ENCODE measurements at places on chromosomes 13 and 19.
A peak's percentile ranks its signal among the peaks of the same experiment; 100 is the strongest.

DNA sequence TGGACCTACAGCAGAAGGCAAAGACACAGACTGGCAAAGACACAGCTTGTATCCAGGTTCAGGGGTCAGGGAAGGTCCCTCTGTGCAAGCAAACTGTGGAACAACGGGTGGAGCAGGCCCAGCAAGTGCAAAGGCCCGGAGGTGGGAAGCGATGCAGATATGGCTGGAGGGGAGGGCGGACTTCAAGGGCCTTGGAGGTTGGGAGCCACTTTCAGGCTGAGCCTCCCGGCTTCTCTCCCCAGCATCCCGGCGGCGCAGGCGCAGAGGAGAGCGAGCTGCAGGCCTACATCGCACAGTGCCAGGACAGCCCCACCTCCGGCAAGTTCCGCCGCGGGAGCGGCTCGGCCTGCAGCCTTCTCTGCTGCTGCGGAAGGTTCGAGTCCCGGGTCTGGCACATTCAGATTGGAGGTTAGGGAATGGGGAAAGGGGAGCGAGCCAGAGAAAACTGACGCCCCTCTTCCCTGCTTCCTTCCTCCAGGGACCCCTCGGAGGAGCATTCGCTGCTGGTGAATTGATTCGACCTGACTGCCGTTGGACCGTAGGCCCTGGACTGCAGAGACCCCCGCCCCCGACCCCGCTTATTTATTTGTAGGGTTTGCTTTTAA lies 2.1 kb upstream of the PNPLA6 start:
- no peak for DNase-seq

- no peak for DNase-seq
These were observed 20.7 kb downstream of the SH3GL1 start for GRCh38 chr19:4379383-4380253.

DNA sequence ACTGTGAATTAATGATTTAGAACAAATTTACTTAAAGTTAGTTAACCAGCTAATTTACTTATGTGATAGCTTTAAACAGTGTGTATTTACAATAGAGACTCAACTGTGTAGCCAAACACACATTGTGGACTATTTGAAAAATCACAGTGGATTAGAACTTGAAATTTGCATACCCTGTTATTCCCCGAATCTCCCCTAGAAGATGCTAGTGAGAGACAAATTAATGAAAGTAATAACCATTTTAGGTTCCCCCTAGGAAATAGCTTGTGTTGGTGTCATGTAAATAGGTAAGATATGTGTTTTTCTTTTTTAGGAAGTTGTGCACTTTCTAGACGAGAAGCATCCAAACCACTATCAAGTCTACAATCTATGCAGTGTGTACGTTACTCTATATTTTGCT lies 98.5 kb downstream of the C1QTNF9 start:
- no peak for DNase-seq

GRCh38 chr13:48144413-48145035 lies 49.6 kb upstream of the MED4 start:
- no peak for DNase-seq

- DNase-seq: no peak
These were observed 69.7 kb upstream of the SLC15A1 start for GRCh38 chr13:98822225-98822606.

DNA sequence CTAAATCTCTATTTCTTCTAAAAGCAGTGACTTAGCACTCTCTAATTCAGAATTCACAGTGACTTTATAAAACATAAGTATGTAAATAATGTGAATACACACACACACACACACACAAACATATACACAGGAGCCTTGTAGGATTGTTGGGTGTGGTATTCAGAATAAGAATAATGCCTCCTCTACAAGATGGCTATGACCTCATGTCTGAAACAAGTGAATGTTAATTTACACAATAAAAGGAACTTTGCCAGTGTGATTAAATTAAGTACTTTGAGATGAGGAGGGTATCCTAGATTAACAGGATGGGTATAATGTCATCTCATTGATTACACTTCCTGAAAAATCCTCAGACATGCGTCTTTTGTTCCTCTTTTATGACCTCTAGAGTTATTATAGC lies 234.6 kb downstream of the SLITRK6 start:
- no peak for DNase-seq

DNA sequence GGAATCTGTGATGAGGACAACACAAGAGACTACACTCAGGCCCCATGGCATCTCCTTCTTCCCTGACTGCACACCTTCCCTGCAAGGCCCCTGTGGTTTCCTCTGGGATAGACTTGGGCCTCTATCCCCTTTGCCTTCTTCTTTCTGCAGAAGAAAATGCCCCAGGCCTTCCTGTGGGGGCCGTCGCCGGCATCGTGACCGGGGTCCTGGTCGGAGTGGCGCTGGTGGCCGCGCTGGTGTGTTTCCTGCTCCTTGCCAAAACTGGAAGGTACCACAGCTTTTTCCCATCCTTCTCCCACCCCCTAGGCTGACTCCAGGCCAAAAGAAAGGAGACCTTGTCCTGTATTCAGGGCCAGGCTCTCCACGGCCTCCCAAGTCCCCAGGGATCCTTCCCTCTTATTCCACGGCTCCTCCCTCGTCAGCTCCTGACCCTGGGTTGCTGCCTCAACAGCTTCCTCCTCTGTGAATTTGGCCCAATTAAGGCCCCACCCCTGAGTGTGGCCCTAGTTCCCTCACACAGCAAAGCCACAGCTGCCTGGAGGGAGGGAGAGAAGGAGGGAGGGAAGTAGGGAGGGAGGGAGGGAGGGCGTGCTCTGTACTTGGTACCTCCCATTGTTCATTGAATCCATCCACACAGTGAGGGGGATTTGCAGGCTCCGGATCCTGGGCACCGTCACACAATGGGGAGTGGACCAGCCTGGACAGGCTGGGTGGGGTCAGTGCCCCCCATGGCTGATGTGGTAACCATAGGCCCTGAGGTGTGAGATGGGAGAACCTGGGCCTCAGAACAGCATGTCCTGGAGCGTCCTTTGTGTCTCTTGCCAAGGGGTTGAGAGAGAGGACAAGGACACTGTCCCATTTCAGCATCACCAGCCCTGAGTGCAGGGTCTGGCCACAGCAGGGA lies 12.5 kb downstream of the CEACAM3 start:
- no peak for DNase-seq

DNA sequence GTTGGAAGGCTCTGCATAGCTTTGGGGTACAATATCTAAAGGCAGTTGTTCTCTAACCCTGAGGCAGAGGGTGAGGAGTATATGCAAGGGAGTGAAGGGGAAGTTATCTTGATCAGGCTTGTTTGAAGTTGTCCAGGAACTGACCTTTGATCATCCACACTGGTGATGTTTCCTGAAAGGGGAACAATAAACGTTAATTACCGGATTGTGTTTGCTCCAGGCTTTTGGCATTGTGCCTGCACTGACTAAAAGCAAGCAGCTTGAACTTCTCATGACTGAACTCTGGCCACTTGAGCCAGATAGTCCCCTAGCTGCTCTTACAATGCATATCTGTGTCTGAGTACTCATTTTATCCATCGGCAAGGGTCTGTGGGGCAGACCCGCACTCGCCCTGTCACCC lies 27.0 kb upstream of the ZNF726 start:
- DNase-seq: no peak

GRCh38 chr13:53200498-53201453 lies 172.2 kb downstream of the OLFM4 start:
- no peak for DNase-seq

DNA sequence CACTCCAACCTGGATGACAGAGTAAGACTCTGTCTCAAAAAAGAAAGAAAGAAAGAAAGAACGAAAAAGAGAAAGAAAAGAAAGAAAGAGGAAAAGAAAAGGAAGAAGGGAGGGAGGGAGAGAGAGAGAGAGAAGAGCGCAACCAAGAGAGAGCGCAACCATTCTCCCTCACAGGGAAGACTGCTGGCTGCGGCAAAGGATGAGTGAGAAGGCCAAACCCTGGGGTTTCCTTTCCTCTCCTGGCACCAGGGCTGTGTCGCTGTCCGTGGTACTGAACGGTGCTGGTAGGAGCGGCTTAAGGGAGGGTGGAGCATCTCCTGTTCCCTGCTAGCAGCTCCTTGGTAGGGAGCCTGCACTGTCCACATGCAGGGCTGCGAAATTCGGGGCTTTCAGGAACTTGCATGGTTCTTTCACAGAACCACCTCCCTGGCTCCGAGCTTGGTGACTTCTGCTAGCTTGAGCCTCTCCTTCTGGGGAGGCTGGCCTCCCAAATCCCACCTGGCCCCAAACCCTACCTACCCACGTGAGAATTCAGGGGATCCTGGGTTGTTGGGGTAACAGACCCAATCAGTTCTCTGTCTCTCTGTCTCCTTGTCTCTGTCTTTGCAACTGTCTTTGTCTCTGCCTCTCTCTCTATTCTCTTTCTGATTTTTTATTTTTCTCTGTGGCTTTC lies 51.1 kb upstream of the ZNRF4 start:
- no peak for DNase-seq

GRCh38 chr19:17910791-17911360 lies 21.9 kb upstream of the CCDC124 start:
- no peak for DNase-seq

- no peak for DNase-seq
These were observed 102.7 kb downstream of the LMO7 start for GRCh38 chr13:75738841-75739240.

- no peak for DNase-seq
These were observed 630 bp downstream of the NUCB1 start for GRCh38 chr19:48900477-48901406.

GRCh38 chr19:18233224-18233825 lies 7.1 kb upstream of the PDE4C start:
- DNase-seq: no peak

DNA sequence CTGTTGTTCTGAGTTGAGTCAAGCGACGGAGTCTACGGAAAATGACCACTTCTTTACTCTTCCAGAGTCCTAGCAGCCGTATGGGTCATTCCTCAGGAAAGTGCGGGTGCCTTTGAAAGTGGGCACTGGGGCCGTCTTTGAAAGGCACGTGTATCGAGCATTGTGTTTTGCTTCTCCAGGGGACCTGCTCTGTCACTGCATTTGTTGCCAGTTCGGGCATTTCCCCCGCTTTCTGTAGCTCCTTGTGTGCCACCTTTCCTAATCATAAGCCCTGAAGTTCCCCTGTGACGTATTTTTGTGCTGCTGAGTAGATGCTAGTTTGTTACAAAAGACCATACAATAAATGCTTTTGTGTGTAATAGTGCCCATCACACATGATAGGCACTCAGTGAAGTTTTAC lies 24.4 kb downstream of the SPATA13 start:
- no peak for DNase-seq

DNA sequence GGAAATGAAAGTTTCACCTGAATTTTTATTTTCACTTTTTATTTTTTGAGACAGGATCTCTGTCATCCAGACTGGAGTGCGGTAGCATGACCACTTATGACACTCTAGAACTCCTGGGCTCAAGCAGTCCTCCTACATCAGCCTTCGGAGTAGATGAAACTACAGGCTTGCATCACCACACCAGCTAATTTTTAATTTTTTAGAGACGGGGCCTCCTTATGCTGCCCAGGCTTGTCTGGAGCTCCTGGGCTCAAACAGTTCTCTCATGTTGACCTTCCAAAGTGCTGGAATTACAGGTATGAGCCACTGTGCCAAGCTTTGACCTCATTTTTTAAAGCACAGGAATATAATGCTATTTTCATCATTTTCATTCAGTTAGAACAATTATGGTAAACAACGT lies 297.0 kb upstream of the KLHL1 start:
- no peak for DNase-seq

GRCh38 chr19:6055013-6055795 lies 55.1 kb downstream of the RFX2 start:
- no peak for DNase-seq

- no peak for DNase-seq
These were observed 54.5 kb downstream of the NUFIP1 start for GRCh38 chr13:44934724-44935123.

- DNase-seq: peak; percentile 3
These were observed 548.2 kb upstream of the SLITRK1 start for GRCh38 chr13:84430446-84430845.

GRCh38 chr19:55400281-55401087 lies 7.1 kb downstream of the UBE2S start:
- DNase-seq: no peak

GRCh38 chr13:20993661-20994440 lies 67.5 kb downstream of the LATS2 start:
- no peak for DNase-seq

DNA sequence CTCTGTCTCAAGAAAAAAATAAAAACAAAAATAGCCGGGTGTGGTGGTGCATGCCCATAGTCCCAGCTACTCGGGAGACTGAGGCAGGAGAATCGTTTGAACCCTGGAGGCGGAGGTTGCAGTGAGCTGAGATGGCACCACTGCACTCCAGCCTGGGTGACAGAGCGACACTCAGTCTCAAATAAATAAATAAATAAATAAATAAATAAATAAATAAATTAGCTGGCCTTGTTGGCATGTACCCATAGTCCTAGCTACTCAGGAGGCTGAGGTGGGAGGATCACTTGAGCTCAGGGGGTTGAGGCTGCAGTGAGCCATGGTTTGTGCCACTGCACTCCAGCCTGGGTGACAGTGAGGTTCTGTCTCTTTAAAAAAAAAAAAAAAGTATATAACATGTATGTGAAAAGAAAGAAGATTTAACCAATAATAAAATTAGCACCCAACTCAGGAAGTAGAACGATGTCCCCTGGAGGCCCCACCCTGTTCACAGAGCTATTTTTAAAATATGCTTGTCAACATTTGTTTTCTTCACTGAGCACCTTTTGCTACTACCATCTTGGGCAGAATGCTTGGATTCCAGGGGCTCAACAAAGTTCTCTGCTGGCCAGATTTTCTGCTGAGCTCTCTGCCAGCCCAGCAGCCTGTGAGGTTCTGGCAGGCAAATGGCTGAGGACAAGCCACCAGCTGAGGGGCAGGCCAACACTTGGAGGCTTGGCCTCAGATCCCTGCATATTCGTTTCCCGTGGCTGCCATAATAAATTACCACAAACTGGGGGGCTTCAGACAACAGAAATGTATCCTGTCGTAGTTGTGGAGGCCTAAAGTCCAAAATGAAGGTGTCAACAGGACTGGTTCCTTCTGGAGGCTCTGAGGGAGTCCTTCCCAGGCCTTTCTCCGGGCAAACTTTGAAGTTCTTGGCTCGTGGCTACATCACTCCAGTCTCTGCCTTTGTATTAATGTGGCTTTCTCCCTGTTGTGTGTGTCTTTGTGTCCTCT lies 5.2 kb downstream of the SLC25A42 start:
- DNase-seq: peak; percentile 9

- DNase-seq: peak; percentile 49
These were observed 1674.2 kb downstream of the PCDH9 start for GRCh38 chr13:65555962-65556361.

DNA sequence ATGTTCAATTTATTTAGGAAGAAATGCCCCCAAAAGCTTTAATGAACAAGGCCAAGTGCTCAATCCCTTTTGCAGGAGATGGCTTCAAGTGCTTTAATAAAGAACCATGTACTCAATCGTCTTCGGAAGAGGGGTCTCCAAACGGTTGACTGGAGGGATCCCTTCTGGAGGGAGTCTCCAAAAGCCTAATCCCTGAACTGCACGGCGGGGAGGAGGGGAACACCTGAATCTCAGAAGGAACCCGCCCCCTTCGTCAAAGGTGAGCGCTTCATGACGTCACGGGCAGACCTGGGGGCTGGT lies 505 bp downstream of the PAF1 start:
- DNase-seq: no peak

DNA sequence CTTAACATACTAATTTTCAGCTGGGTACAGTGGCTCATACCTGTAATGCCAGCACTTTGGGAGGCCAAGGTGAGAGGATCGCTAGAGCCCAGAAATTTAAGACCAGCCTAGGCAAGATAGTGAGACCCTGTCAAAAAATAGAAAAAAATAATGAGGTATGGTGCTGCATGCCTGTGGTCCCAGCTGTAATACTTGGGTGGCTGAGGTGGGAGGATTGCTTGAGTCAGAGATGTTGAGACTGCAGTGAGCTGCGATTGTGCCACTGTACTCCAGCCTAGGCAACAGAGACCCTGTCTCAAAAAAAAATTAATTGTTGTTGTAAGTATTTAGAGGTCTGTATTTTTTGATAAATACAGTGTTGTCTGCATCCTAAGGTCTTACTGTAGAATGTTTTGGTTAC lies 66.8 kb downstream of the FNDC3A start:
- no peak for DNase-seq
